Common myeloid progenitor, CD34-positive (primary cell): ENCODE measurements at places on chromosomes 2 and 18.

GRCh38 chr2:48448274-48449061 is 81.5 kb upstream of the STON1 start:
- DNase-seq: peak; percentile 45

DNA sequence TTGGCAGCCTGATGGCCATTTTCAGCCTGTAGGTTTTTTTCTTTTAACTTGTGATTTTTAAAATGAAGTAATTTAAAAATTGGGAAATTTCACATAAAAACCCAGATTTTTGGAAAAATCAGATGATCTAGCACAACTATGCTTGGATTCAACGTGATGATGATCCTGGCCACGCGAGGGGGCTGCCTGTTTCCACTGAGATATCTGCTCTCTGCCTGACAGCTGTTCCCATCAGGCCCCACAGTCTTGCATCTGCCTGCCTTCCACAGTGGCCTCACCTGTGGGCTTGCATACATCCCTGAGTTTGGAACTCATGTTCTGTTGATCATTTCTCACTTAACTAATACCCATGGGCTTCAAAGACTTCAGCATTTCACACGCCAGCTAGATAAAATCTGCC is 92.1 kb upstream of the FZD5 start:
- DNase-seq: no peak

GRCh38 chr2:184067502-184067901 is 530.8 kb upstream of the ZNF804A start:
- DNase-seq: no peak

DNA sequence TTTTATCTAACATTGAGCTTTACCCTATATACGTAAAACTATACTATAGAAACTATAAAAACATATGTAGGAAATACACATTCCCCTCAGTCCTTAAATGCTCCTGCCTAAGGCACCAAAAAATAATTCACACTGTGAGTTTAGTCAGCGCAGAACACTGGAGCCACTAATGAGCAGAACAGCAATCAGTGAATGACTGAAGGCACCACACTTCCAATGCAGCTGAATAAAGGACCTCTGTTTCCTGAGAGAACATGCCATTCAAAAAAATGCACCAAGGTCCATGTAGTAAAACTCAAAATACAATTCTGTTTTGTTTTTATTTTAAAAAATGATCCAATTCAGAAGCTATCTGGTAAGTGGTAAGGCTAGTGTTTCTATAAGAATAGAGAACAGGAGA is 1280.6 kb upstream of the NRXN1 start:
- no peak for DNase-seq

GRCh38 chr2:220756653-220757052 is 815.5 kb downstream of the EPHA4 start:
- DNase-seq: no peak
